ENCODE measurements at places on chromosomes 6 and 20. TPM values are rescaled to one million over a fixed set of nuclear protein-coding genes. Genes with fewer than 3 reads are reported as not detected.

GRCh38 chr6:151276112-151276740 lies 36.5 kb downstream of the AKAP12 start:
- DNase-seq = no peak

DNA sequence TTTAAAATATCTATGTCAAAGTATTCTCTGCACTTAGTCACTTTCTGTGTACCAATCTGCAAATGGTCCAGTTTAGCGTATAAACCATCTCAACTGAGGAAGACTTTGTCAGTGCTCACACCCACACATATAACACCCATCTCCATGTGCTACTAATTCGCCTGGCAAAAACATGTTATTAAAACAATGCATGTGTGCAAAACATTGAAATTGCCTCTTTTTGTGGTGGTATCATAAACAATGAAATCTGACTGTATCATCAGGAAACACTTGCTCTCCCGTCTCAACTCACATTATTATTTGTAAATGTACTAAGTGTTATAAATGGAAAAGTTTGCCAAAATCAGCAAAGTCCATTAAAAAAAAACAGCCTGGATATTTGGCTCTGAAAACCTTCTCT lies 105.9 kb upstream of the FOXC1 start:
- DNase-seq = no peak

DNA sequence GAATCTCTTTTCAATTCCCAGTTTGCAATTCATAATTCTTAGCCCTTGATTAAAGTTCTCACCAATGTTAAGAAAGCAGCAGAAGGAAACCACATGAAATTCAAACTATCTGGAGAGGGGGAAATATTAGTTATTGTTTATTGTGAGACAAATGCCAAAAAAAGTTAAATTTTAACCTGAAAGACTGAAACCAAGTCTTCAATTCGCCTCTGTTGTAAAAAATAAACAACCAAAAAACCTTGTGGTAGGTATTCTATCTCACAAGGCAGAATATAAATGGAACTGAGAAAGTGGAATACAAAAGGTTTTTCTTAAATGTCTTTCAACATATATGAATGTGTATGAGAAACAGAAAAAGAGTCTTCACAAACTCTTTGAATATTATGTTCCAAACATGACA lies 24.8 kb downstream of the TMX4 start:
- no peak for DNase-seq

DNA sequence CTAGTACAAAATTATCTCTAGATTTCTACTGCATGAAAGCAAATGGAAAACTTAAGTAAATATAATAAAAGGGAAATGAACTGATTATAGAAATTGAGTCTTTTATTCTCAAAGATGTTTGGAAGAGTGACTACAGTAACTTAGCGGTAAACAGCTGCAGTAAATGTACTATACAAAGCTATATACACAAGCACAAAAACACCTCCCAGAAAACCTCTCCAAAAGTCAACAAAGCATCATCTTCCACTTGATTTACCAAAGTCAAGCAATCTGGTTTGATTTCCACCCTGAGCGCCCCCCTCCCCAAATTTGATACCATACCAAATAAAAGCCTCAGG lies 142.1 kb upstream of the SHLD1 start:
- DNase-seq = no peak

GRCh38 chr6:157223511-157223910 lies 99.8 kb downstream of the TMEM242 start:
- no peak for DNase-seq

- DNase-seq = no peak
These were observed 117.5 kb upstream of the PCSK2 start for GRCh38 chr20:17109307-17109706.

DNA sequence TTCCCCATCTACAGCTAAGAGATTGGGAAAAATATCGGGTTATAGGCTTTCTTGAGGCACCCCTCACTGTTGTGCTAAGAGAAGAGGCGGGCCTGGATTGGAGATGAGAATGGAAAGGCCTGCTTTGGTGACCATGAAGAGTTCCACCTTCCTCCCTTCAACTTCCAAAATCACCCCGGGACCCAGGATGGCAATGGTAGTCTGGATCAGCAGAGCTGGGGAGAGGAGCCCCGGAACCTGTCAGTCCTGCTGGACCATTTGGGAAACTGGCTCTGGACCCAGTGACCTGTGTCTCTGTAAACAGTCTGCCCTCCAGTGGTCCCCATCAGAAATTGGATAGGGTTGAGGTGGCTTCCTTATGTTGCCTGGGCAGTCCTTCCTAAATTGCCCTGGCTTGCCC lies 1085.6 kb downstream of the KHDRBS2 start:
- DNase-seq = no peak

GRCh38 chr20:60086821-60087562 lies 128.8 kb downstream of the CDH26 start:
- DNase-seq = no peak

DNA sequence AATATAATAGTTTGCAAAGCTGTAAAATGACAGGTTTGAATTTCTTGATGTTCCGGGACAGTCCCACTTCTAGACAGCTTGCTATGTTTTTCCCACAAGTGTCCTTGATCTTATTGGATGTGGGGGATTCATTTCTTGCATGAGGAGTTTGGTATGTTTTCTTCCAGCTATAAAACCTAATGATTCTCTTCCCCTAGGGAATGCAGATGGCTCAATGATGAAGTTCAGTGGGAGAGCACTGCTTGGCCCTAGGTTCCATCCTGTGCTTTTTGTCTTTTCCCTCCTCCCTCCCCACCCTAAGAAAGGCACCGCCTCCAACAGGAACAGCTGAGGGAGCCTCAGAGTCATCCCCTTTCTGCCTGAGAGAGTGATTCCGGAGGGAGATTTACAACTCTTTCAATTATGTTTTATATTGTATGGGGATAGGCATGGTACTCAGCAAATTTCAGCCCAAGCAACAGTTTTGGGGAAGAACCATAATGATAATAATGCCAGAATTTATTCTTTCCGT lies 149.2 kb downstream of the PHACTR1 start:
- DNase-seq = no peak

DNA sequence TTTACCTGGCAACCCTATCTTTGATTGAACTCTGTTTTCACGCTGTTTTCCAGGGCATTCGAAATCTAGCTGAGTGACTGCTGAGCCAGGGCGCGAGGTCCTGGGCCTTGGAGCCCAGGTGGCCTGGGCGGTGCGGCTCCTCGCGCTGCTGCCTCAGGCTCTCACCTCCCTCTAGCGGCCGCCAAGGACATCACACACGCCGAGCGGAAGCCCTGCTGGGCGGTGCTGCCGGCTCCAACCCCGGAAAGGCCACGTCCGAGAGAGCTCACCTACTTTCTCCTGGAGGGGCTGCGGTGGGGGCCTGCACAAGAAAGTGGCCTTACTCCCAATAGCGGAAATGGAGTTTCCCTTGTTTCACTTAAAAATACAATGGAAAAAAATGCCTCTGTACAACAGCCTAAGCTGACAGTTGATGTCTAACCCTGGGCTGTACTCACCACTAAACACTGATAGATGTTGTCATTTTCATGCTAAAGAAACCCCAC lies 77.7 kb downstream of the ELOVL4 start:
- peak; percentile 31 for DNase-seq

GRCh38 chr6:34142061-34142998 lies 3.6 kb downstream of the GRM4 start:
- DNase-seq = no peak

DNA sequence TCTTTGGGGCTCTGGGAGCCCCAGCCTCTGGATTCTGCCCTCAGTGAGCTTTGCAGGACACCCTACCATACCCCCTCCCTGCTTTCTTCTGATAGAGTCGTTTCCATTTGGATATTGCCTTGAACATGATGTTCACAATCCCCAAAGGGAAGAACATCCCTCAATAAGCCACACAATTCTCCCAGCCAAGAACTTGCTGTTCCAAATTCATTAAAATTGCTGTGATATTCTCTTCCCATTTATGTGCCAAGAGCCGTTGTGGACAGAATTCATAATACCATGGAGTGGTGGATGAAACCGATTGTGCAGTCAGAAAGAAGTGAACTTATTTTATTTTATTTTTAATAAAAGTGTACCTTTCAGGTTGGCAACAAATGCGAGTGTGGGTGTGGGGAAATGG lies 95.8 kb downstream of the DHX35 start:
- DNase-seq = no peak

- DNase-seq = no peak
These were observed 203.5 kb upstream of the TSHZ2 start for GRCh38 chr20:52768694-52769093.

DNA sequence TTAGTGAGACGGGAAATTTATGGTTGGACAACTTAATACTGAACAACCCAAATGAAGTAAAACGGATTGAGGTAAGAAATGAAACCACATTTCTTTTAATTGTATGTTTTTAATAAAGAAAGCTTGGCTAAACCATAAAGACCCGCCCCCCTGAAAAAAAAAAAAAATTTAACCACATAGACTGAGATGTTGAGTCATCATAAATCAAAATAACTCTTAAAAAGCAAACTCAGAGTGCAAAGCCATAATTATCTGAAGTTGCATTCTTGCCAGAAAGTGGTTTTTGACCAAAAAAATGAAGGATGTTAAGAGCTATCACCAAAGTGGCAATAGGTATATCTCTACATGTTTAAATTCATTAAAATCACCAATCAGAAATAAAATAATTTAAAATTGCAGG lies 101.8 kb upstream of the COL21A1 start:
- DNase-seq = no peak

DNA sequence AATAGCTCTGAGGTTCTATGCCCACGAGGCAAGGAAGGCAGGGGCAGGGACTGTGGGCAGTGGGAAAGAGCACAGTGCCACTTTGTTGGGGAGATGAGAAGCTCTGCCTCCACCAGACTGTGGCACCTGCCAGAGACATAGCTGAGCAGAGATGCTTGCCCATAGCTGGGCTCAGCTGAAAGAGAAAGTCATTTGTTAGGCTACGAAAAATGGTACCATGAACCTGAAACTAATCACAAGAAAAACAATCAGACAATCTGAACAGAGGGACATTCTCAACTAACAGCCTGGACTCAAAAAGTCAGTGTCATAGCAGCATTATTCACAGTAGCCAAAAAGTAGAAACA lies 32.9 kb upstream of the TCP11 start:
- DNase-seq = no peak

DNA sequence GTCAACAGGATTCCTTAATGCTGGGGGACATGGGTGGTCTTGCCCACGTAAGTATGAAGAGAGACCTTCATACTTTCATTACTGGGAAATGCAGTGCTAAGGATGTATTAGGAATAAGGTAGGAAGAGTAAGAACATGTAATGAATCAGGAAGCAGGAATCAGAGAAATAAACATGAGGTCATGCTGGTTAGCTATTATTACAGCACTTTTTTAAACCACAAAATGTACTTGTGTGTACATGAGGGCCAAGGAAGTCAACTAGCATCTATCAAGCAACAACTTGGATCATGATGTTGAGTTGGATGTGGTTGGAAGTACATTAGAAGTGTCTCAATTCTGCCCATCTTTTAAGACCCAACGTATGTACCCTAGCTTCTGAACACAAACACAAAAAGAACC lies 63.5 kb upstream of the E2F3 start:
- DNase-seq = no peak

GRCh38 chr20:63706852-63707557 lies 771 bp downstream of the ARFRP1 start:
- no peak for DNase-seq

DNA sequence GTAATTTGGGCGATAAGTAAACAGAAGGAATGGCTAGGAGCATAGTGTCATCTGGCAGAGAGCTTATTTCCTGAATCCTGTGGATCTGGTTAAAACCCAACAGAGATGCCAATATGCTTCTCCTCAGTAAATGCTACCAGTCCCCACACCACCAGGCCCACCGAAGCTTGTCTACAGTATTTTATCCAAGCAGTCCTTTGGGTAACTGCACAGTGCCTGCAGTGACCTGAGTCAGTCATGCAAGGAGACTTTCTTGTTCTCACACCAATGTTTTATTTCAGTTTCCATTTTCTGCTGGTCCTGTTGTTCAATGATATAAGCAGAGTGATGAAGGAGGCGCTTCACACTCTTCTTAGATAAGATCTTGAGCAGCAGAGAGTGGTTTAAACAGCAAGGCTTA lies 326.3 kb downstream of the RIMS1 start:
- DNase-seq = no peak

DNA sequence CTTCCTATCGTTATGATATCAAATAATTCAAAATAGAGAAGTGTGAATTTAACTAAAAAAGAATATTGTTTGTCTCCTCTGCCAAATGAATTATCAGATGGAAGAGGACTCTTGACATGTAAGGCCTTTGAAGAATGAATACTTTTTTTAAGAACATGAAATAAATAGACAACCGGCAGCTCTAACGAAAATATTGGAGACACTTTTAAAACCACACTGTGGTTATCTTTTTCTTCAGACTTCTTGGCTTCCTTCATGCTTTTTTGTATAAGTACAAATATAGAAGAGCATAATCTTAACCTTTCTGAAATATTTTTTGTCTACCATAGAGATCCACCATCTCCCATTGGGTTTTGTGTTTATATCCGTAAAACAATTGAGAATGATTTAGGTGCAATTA lies 115.2 kb upstream of the SCGN start:
- no peak for DNase-seq

- no peak for DNase-seq
These were observed 208.8 kb upstream of the GMDS start for GRCh38 chr6:2454180-2454579.

GRCh38 chr6:36642913-36643817 lies 35.3 kb upstream of the CDKN1A start:
- DNase-seq = peak; percentile 66

The PACSIN1 gene
- total RNA-seq = 2.6 TPM

The COL19A1 gene
- total RNA-seq = under 0.01 TPM

The ECT2L gene
- not detected for total RNA-seq

The SUN5 gene
- total RNA-seq = not detected

The PLAGL2 gene
- total RNA-seq = 6.9 TPM

The TCFL5 gene
- 19.2 TPM for total RNA-seq

The RUNX2 gene
- total RNA-seq = 8.4 TPM

The PRL gene
- total RNA-seq = not detected

The SLC17A2 gene
- total RNA-seq = not detected

The TCF19 gene
- 1.2 TPM for total RNA-seq

The PCK1 gene
- 131 TPM for total RNA-seq

The PLA2G7 gene
- 1.5 TPM for total RNA-seq

The SEMG1 gene
- not detected for total RNA-seq

The TMEM242 gene
- total RNA-seq = 8.1 TPM

Measured in tibial nerve (tissue), 4 donors.